HT-29 (cell line): ENCODE measurements at places on chromosomes 5 and 9. TPM values are rescaled to one million over a fixed set of nuclear protein-coding genes. Genes with fewer than 3 reads are reported as not detected.

Gene PTGER4
- total RNA-seq: 0.42 and 3.6 TPM in 2 replicates

GRCh38 chr5:155137683-155138082 lies 124.1 kb downstream of the KIF4B start:
- no peak for DNase-seq

- DNase-seq: no peak
These were observed 20.7 kb upstream of the ERMP1 start for GRCh38 chr9:5853617-5854016.

DNA sequence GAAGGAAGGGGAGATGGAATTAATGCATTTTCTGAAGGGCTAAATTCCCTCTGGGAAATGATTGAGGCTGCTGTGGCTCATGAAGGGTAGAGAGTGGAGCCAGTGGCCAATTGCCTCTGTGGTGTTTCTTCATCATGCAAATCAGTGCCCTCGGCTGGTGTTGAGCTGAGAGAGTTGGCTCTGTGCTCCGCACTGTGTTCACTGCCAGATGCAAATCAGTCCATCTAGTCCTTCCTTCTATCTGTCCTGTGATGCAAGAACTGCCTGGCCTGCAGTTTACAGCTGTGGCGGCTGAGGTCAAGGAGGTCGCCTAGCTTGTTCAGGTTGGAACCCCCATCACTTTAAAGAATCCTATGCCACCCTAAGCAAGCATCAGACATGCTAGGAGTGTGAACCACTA lies 6.0 kb downstream of the TMEM171 start:
- no peak for DNase-seq

Gene EXOSC2
- total RNA-seq: 26.5 and 29.7 TPM in 2 replicates

GRCh38 chr5:77016962-77017361 lies 13.2 kb upstream of the AGGF1 start:
- DNase-seq: no peak

GRCh38 chr9:132094314-132094791 lies 14.7 kb upstream of the MED27 start:
- no peak for DNase-seq

Gene FAXDC2
- total RNA-seq: 3.5 and 3.6 TPM in 2 replicates

DNA sequence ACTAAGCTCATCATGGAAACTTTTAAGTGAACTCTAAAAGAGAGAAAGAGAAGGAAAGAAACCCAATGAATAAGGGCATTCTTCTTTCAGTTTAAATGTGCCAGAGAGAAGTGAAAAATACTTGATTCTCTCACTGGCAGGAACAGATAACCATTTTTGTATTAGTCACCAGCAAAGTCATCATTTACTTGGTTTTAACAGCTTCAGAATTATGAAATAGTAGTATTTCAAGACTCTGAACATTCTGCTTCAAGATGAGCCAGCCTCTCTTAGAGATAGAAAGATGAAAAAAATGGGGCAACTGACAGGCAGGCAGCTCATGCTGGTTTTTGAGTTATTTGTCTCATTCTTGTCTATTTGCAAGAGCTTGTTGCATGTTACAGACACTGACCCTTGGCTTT lies 103.5 kb downstream of the GCNT1 start:
- DNase-seq: no peak

GRCh38 chr5:134787692-134788091 lies 29.1 kb downstream of the DDX46 start:
- DNase-seq: no peak

DNA sequence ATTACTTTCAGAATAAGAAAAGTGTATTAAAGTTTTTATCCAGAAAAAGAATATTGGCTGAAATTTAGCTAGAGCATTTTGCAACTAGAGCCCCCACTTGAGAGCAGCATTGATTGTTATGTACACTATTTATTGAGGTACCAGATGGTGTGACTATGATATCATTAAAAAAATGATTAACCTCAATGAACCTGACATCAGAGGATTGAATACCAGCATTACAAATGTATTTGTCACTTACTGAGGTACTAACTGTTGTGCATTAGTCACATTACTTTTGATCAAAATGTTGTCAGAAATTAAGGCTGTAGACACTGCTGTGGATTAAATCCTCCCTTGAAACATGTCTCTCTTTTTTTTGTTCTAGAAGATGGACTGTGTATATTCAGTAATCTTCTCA lies 127.8 kb upstream of the DHFR start:
- no peak for DNase-seq

- no peak for DNase-seq
These were observed 40.1 kb downstream of the PFDN1 start for GRCh38 chr5:140262839-140263238.

DNA sequence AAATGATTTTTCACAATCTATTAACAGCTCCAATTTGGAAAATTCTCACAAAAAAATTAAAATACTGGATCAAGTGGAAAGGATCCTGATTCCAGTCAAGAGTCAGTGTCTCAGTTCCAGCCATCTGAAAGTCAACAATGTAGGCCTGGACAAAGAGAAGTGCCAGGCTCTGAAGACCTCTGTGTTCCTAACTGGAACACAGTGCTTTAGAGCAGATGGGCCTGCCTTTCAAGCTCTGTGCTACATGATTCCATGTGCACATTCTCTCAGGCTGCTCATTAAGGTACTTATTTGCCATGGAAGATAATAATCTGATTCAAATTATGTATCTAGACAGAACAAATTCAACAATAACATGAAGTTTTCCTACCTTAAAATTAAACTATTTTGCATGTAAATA lies 30.2 kb upstream of the ALDH1A1 start:
- peak; percentile 76 for DNase-seq

GRCh38 chr9:106880863-106881262 lies 17.9 kb downstream of the ZNF462 start:
- DNase-seq: no peak

DNA sequence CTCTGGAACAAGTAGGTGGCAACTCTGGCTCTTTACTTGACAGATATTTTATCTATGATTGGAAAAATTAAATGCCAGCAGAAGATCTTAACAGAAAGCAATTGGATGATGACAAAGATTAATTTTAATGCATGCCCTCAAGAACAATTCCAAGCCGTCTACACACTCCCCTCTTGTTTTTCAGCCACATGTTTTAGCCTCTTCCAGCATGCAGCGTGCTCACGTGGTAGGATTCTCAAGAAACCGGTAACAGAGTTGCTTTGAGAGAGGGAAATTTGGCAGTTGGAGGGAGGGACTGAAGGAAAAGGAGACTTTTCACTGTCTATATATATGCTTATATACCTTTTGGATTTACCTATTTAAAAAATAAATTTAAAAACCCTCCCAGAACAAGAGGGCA lies 48.3 kb upstream of the FANCC start:
- no peak for DNase-seq

GRCh38 chr5:88664645-88665044 lies 218.3 kb downstream of the MEF2C start:
- DNase-seq: no peak

Gene FCHO2
- 3.7 and 10.2 TPM in 2 replicates for total RNA-seq
